ENCODE measurements at places on chromosomes 3 and 15.

- no peak for DNase-seq
Observed at GRCh38 chr15:50675535-50676144, 11.0 kb downstream of the TRPM7 start.

DNA sequence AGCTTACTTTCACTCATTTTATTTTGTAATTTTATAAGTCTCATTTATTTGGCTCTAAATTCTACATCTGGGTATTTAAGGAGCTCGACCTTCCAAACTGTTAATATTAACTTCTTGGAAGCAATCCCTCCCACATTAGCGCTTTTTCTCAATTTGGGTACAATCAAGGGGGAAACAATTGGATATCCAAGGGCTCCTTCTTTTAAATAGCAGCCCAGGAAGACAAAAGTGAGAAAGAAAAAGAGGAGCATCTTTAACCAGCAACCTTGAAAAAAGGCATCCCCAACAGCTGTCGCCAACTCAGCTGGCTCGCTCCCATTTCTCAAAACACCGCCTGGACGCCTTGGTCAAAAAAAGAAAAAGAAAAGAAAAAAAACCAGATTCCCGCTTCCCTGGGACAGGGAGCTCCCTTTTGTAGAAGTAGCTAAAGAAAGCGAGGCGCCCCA lies 873 bp downstream of the C3orf70 start:
- DNase-seq: no peak

- no peak for DNase-seq
Observed at GRCh38 chr15:38944536-38944935, 379.9 kb upstream of the RASGRP1 start.

GRCh38 chr3:42755681-42756578 lies 17.1 kb downstream of the CCDC13 start:
- DNase-seq: peak; percentile 59

- DNase-seq: no peak
Observed at GRCh38 chr3:123668906-123669305, 84.1 kb upstream of the HACD2 start.

- DNase-seq: no peak
Observed at GRCh38 chr3:112090887-112091586, 4.8 kb downstream of the C3orf52 start.

DNA sequence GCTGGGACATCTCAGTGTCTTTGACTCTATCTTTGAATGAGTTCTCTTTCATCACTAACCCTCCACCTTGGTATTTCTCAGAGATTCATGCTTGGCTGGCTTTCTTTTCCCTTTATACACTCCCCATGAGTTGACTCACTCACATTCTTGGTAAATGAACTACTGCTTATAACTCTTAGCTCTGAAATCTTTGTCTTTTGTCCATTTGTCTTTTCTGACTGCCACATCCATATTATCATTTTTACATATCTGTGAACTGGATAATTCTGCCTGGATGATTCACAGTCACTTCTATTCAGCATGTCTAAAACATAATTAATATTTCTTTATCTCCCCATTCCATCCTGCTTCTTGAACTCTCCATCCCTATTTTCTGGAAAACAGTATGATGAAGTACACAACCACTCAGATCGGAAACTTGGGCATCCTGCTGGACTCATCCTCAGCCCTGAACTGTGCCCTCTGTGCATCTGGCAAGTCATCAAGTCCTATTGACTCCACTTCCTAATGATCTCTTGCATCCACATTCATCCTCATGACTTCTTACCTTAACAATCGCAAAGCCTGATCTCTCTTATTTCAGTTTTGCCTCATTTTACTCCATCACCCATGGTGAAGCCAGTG lies 66.9 kb downstream of the KCNAB1 start:
- DNase-seq: no peak

All from WTC11 (cell line).